T-helper 17 cell (primary cell): ENCODE measurements at places on chromosomes 1 and 21.
A peak's percentile ranks its signal among the peaks of the same experiment; 100 is the strongest.

DNA sequence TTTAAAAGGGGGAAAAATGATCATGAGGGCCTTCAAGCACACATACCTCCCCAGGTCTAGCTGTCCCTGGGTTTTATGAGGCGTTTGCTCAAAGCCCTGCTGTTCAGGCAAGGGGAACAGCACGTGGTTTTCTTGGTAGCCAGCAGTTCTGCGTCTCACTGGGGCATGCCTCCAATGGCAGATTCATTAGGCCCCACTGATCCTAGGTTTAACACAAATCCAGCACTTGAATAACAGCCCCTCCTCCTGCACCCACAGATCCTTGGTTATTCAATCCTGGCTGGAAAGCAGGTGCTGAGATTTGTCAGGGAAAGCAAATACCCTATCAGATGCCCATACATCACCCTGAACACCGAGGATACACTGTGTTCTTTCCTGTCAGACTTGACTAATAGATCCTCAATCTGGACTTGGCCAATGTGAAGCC lies 106.4 kb downstream of the ZC3H11B start:
- no peak overlapping the region for H3K27ac ChIP-seq
- DNase-seq = no peak
- H3K4me1 ChIP-seq = no peaks in the 10 kb centered on the region
- H3K36me3 ChIP-seq = no peaks in the 10 kb centered on the region

GRCh38 chr1:97112442-97112841 lies 390.9 kb downstream of the PTBP2 start:
- peaks cover 2% of the 10 kb centered on the region for H3K36me3 ChIP-seq
- no peak for DNase-seq
- H3K27ac ChIP-seq = no peak overlapping the region
- H3K27me3 ChIP-seq = no peaks in the 10 kb centered on the region
- H3K4me1 ChIP-seq = no peaks in the 10 kb centered on the region

- H3K4me3 ChIP-seq = peak within 1 kb of the TSS; percentile 77
- H3K27me3 ChIP-seq = peaks cover 80% of the 10 kb centered on the region
- H3K36me3 ChIP-seq = peaks cover 6% of the 10 kb centered on the region
- peaks cover 3% of the 10 kb centered on the region for H3K4me1 ChIP-seq
- no peak for DNase-seq
Measured at GRCh38 chr1:209937996-209938959, at the start of gene SYT14. SYT14 (plus strand) TSS chr1:209938217; CDS start chr1:209938265, 48 bp downstream.

DNA sequence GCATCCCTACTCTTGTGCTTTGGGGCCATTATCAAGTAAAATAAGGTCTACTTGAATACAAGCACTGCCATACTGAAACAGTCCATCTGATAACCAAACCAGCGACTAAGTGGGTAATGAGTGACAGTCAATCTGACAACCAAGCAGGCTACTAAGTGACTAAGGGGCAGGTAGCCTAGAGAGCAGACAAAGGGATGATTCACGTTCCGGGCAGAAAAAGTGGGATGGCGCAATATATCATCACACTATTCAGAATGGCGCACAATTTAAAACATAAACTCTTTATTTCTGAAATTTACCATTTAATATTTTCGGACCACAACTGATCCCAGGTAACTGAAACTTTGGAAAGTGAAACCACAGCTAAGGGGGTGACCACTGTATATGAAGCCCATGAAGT lies 17.7 kb downstream of the NGF start:
- H3K4me1 ChIP-seq = no peaks in the 10 kb centered on the region
- no peak overlapping the region for H3K27ac ChIP-seq
- no peak for DNase-seq
- no peak overlapping the region for H3K4me3 ChIP-seq
- peaks cover 2% of the 10 kb centered on the region for H3K36me3 ChIP-seq

GRCh38 chr21:38249696-38250278 lies 7.0 kb upstream of the KCNJ15 start:
- no peaks in the 10 kb centered on the region for H3K36me3 ChIP-seq
- H3K4me1 ChIP-seq = peaks cover under 1% of the 10 kb centered on the region
- H3K27ac ChIP-seq = no peak overlapping the region

- no peak overlapping the region for H3K4me3 ChIP-seq
- no peak overlapping the region for H3K27ac ChIP-seq
Measured at GRCh38 chr1:188433425-188433824, 1604.7 kb downstream of the PLA2G4A start.

- H3K4me1 ChIP-seq = peaks cover 49% of the 10 kb centered on the region
- H3K27me3 ChIP-seq = no peaks in the 10 kb centered on the region
- peaks cover 10% of the 10 kb centered on the region for H3K36me3 ChIP-seq
Measured at GRCh38 chr1:223731133-223731770, 18.9 kb downstream of the CAPN2 start.
